ENCODE measurements at places on chromosomes 3 and 15.

DNA sequence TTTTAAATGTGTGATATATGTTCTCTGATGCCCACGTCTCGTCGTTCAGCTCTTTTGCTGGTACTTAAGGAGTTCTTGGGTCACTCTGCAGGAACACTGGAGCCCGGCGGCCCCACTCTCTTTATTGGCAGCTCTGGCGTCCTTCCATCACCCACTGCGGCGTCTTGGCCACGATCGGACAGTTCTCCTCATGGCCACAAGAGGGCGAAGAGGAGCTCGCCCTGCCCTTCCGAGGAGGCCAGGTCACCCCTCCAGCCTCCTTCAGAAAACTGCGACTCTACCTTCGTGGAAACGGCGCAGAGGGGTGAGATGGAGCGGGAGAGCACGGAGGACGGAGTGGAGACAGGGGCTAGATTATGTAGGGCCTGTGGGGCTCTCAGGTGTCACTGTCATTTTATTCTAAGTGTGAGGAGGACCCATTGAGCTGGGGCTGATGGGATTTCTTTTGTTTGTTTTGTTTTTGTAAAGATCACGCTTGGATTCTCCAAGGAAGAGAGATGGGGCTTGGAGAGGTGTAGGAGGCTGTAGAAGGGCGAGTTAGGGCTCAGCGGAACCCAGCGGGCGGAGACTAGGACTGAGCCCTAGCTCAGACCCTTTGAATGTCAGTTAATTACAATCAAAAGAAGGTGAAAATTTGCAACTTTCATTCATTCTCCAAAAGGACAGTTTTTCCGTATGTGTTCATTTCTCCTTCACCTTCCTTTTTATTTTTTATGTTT lies 28.0 kb upstream of the GABRA5 start:
- no peak for DNase-seq

GRCh38 chr3:97575742-97576141 lies 188.8 kb upstream of the ARL6 start:
- no peak for DNase-seq

- no peak for DNase-seq
Measured at GRCh38 chr3:145936971-145937370, 224.0 kb downstream of the PLOD2 start.

DNA sequence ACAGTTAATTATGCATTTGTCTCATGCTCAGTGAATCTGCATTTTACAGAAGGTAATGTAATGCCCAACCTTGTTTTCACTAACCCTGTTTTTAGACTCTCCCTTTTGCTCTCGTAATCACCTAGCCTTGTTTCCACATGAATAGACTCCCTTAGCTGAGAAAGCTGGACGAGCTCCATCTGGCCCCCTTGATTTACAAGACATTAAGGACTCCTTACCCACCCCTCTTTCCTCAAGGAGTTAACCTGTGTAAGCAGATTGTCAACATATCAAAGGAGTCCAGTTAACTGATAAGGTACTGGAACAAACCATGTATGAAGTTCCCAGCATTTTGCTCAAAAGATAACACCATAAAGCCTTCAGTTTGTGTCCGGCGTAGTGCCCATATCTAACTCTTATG lies 99.6 kb downstream of the VPS8 start:
- no peak for DNase-seq

- DNase-seq: no peak
Measured at GRCh38 chr3:126816986-126817777, 113.1 kb downstream of the CHCHD6 start.

DNA sequence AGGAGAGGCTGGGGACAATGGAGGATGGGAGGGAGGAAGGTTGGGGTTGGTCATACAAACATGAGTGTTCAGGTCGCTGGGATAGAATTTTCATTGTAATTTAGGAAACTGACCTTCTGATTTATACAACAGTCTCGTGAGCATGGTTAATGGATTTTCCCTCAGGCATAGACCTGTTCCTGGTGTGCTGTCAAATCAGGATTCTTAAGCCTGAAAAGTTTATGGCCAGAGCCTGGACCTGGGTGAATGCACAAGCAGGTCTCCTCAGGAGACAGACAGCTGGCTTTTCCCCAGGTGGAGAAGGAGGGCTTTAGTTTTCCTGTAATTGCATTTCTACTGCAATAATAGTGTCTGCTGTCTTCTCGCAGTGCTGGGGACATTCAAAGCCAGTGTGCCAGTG lies 338.0 kb downstream of the SHQ1 start:
- no peak for DNase-seq

DNA sequence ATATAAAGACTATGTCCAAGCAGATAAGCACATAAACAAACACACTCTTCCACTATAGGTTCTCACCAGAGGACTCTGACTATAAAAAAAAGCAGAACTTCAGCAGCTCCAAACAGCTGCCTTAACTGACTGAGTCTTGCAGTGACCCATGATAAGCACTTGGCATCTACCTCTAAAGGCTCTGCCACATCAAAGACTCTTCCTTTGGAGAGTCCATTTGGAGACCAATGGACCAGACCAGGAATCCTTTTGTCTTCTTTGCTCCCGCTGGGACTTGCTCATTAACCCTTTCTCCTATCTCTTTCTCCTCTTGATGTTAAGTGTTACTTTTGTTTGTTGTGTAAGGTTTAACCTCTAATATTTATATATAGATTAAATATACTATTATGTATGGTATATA lies 424.1 kb downstream of the RSL24D1 start:
- no peak for DNase-seq

All from stimulated activated CD4-positive, alpha-beta T cell treated with anti-CD3 and anti-CD28 coated beads, Interleukin-4, amount 100 ng/mL, for 1 hour (primary cell).